Activated CD8-positive, alpha-beta memory T cell treated with anti-CD3 and anti-CD28 coated beads for 48 hours (primary cell): ENCODE measurements at places on chromosomes 7 and 10.
A peak's percentile ranks its signal among the peaks of the same experiment; 100 is the strongest.

- DNase-seq = no peak
Observed at GRCh38 chr10:7239312-7239985, 171.4 kb downstream of the SFMBT2 start.

GRCh38 chr7:143410521-143411004 is 1.9 kb upstream of the EPHA1 start:
- DNase-seq = no peak

- DNase-seq = no peak
Observed at GRCh38 chr7:151113344-151114150, 27.3 kb downstream of the AGAP3 start.

DNA sequence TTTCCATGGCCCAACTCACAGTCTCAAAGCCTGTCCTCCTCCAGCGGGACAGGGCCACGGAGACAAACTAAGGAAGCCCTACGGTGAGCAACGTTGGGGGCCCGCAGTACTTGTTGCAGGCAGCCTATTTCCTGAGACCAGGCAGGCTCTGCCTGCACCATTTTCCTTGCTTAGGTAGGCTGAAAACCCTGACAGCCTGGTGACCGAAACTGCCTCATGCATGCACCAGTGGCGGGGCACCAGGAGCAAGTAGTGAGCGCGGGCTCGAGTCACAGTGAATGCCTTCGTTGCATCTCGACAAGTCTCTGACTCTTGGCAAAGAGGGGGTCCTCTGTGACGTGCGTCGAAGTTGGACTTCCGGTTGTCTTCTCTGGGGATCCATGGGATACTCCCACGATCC is 23.3 kb upstream of the ZNF273 start:
- DNase-seq = no peak

DNA sequence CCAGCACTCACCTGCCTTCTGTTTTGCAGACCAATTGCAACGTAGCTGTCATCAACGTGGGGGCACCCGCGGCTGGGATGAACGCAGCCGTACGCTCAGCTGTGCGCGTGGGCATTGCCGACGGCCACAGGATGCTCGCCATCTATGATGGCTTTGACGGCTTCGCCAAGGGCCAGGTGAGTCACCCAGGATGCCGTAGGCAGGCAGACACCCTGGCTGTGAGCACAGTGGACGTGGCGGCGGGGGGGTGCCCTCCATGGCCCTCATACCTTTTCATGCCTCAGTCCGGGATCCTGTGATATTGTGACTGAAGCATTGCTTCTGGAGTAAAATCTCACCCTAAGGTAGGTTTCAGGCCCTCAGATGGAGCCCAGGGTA is 46.0 kb downstream of the PFKP start:
- DNase-seq = no peak

- no peak for DNase-seq
Observed at GRCh38 chr10:126910798-126911197, 5.6 kb downstream of the DOCK1 start.

GRCh38 chr7:112215787-112216186 is 9.3 kb downstream of the ZNF277 start:
- no peak for DNase-seq

- no peak for DNase-seq
Observed at GRCh38 chr10:61869041-61869675, 32.3 kb upstream of the ARID5B start.

DNA sequence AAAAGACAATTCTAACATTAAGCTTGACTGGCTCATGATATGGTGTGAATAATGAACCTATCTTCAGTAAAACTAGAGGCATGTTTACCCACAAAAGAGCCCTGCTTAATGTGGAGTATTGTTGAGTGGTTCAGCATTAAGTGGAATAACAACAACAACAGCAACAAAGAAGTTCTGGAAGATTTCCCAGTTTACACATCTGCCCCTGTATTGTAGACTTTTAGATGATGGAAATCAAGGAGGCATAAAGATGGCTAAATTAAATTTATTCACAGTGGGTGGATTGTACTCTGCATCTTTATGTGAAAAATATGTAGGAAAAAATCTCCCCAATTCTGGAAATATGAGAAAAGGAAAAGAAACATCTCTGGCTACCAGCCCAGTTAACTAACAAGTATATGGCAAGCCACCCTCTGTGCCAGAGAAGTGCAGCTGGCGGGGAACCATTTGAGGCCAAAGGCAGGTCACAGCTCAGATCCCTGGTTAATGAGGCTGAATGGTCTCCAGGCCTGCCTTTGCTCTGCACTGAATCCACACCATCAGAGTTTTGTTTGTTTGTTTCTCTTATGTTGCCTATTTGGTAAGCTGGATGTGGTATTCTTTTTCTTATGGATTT is 186.0 kb downstream of the SEMA3D start:
- no peak for DNase-seq

DNA sequence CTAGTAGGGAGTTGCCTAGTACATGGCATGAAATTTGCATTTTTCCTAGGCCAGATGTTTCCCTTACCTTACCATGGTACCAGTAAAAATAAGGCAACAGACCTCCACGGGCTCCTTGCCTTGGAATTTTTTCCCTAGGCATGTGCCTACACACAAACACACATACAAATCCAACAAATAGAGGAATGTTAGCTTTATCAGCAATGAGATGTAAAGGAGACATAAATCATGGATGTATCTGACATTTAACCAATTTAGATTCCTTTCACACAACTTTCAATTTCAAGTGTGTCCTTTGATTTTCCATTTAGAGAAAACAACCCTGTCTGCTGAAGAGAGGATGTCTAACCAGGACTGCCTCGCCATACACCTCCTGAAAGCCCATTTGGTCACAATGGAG is 209.7 kb upstream of the SP4 start:
- no peak for DNase-seq

DNA sequence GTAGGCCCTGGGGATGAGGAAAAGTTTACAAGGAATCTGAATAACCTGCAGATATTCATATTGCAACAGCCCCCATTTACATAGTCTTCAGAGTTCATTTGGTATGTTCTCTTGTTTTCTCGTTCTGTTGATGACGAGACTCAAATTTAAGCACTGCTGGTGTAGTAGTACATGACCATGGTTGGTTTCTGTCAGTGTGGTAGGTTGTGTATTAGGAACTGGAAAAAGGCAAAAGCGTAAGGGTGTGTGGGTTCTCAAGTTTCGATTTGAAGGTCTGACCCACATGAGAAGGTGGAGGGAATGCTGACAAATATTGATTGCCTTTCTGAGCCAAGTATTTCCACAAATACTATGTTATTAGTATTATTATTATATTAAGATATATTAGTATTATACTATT is 151.7 kb downstream of the AUTS2 start:
- no peak for DNase-seq

- no peak for DNase-seq
Observed at GRCh38 chr10:123988694-123989093, 97.1 kb upstream of the CPXM2 start.

DNA sequence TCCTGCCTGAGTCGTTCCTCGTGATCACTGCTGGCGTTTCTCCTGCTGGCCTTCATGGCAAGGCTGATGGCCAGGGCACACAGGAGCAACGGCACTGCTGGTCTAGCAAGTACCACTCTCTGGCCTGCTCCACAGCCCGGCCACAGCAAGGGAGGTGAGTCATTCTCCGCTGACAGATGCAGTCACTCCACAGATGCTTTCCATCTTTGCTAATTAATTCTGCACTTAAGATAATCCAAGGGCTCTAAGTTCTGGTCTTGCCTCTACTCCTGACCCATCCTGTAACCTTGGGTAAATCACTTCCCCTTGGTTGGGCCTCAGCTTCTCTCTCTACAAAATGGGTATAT is 244.4 kb downstream of the RPS24 start:
- no peak for DNase-seq

DNA sequence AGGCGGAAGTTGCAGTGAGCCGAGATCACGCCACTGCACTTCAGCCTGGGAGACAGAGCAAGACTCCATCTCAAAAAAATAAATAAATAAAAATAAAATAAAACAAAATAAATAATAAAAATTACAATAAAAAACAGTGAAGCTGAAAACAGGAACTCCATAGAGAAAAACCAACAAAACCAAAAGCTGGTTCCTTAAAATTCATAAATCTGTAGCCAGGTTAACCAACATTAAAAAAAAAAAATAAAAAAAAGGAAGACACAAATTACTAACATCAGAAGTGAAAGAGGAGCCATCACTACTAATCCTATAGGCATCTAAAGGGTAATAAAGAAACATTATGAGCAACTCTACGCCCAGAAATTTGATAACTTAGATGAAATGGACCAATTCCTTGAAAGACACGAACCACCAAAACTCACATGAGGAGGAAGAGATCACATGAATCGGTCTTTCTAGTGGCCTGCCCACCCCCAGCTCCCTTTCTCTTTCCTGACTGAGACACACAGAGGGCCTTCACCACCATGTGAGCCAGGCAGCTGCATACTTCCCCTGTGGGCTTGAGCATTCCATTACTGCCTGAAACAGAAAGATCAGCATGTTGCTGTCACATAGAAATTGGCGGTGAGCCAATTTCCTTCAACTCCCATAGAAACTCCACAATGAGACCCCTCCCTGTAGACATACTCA is 208.7 kb downstream of the MAD1L1 start:
- DNase-seq = no peak

- no peak for DNase-seq
Observed at GRCh38 chr10:5418584-5418983, 6.2 kb downstream of the NET1 start.

- DNase-seq = no peak
Observed at GRCh38 chr7:42694894-42695507, 216.9 kb downstream of the C7orf25 start.

DNA sequence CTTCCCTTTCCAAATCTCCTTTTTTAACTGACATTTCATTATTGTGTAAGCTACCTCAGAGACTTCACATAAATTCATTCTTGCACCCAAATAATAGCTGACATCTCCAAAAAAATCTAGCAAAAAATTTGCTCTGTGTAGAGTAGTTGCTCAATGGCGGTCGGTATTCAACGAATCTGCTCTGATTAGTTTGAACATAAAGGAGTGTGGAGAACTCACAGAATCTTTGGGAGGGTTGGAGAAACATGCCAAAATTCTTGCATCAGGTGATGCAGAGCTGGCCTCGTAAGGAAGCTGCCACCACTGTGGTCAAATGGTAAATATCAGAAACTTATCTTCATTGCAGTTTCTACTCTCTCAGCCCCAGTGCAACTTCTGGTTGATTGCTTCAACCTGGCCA is 201.2 kb upstream of the MDFIC start:
- no peak for DNase-seq

- no peak for DNase-seq
Observed at GRCh38 chr10:118570591-118570990, 24.9 kb downstream of the PRLHR start.

- no peak for DNase-seq
Observed at GRCh38 chr7:2141651-2142050, 91.1 kb downstream of the MAD1L1 start.

GRCh38 chr7:147245274-147245673 is 1128.7 kb downstream of the CNTNAP2 start:
- DNase-seq = peak; percentile 2

- DNase-seq = peak; percentile 52
Observed at GRCh38 chr7:132318352-132319318, 257.6 kb downstream of the PLXNA4 start.

DNA sequence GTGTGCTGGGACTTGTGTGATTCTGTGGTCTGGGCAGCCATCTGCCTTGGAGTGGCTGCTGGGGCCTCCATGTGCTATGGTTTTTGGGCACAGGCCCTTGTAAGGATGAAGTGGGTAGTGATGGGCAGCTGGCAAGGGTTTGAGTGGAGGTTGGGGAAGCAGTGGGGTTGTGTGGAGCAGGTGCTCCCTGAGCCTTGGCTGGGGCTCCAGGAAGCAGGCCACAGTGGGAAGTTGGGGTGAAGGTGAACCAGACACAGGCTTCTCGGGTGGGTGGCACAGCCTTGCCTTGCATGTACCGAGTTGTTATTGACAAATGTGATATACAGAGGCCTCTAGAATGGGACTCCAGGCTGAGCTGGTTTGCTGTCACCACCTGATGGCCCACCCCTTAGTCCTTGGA is 82.3 kb downstream of the ADCY1 start:
- no peak for DNase-seq

- no peak for DNase-seq
Observed at GRCh38 chr7:12570534-12571461, at the start of gene SCIN. Gene SCIN (plus strand): TSS chr7:12570720. CDS start chr7:12570787, 67 bp downstream.

DNA sequence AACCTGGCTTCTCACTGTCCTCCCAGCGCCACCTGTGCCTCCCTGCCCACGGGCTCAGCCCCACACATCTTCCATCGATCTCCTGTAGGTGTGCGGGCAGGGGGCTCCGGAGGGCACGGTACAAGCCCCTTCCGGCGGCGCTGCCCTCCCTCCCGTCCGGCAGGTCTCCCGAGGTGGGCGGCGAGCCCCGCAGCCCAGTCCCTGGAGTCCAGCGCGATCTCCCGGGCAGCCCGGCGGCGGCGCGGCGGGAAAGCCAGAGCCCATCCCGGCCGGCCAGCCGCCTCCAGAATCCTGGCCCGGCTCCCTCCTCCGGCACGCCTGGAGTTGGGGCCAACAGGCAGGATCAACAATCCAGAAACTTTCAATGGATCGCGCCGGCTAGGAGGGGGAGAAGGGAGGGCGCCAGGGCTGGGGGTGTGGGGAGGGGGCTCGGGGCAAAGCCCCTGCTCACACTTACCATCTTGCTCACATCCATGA is 100.1 kb downstream of the HIP1 start:
- DNase-seq = no peak

DNA sequence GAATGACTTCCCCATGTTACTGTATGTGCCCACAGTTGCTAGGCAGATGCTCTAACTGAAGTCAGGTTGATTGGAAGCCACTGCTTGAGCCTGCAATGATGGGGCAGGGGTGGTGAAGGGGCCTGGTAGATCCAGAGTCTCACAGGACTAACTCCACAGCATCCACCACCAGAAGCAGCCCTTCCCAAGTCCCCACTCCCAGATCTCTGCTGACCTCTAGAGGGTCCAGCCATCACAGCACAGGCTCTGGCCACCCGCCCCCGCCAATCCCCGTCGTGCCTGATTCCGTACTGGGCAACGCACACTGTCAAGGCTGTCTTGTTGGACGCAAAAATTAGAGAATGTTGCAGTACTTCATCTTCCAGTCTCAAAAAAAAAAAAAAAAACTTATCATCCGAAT is 136.8 kb upstream of the PDE1C start:
- DNase-seq = no peak

- no peak for DNase-seq
Observed at GRCh38 chr10:27912231-27912630, 86.6 kb downstream of the ODAD2 start.

DNA sequence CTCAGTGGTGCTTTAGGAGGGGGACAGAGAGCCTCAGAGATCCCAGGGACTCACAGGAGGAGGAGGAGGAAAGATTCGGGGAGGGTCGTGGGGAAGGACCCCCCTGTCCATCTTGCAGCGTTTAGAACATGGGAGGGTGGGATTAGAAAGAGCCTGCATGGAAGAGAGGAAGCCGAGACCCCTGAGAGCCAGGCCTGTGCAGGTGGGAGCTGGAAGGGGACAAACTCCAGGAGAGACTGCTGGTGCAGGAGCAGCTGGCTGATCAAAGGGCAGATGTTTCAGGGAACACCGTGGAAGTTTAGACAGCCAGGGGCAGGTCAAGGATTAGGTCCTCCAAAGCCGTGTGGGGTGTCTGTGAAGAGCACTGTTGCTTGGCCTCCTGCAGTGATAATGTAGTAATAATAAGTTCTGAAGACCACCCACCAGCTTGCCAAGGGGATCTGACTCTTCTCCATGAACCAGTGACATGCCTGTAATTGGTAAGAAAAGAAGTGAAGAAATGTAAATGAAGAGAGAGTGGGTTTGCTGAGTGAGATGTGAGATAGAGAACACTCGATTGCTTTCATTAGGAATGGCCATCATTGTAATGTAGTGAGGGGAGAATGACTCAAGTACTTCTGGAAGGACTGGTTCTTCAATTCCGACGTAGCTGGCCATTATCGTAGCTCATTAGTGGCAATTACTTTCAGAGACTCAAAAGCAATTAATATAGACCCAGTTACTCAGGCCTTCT is 425.6 kb downstream of the PAXIP1 start:
- no peak for DNase-seq

GRCh38 chr10:28948046-28948445 is 270.7 kb downstream of the BAMBI start:
- no peak for DNase-seq
